ENCODE measurements at places on chromosomes 5 and 9.

DNA sequence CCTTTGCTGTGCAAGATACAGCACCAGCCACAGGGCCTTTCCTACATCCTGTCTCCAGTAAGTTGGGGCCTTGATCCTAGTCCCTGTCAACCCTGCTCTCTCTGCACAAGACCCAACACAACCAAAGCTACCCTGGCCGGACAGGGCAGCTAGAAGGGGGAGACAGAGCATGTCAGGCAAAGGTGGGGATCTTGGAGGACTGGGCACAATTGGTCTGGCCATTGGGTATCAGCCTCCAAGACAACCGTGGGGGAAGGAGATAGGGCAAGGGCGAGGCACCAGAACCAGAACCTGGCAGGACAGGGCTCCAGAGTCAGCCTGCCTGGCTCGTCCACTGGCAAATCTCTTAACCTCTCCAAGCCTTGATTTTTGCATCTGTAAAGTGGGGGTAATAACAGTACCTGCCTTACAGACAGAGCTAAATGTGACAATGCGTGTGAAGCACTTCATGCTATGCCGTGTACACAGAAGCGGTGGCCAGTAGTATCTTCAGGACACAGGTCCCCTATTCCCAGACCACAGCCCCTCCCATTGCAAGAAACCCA, 51.6 kb upstream of the CDKN2AIPNL start:
- DNase-seq: no peak

GRCh38 chr5:61598126-61598525, 266.1 kb downstream of the ZSWIM6 start:
- DNase-seq: no peak

GRCh38 chr9:134243778-134244467, 79.6 kb upstream of the RNU6ATAC start:
- peak; percentile 31 for DNase-seq

GRCh38 chr9:133460405-133461175, 812 bp downstream of the CACFD1 start:
- peak; percentile 45 for DNase-seq

DNA sequence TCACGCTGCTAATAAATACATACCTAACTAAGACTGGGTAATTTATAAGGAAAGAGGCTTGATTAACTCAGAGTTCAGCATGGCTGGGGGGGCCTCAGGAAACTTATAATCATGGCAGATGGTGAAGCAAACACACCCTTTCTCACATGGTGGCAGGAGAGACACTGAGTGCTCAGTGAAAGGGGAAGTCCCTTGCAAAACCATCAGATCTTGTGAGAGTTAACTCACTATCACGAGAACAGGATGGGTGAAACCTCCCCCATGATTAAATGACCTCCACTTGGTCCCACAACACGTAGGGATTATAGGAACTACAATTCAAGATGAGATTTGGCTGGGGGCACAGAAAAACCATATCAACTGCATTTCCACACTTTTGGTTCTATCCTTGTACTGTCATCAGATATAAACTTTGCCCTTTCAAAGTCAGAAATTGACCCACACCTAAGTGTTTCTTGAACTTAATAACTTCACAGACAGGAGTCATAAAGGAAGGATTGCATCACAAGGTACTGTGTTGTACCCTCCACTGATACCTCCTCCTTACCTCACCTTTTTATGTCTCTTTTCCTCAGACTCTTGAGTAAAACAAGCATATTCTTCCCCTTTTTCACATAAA, 319.1 kb upstream of the PIK3R1 start:
- DNase-seq: no peak

DNA sequence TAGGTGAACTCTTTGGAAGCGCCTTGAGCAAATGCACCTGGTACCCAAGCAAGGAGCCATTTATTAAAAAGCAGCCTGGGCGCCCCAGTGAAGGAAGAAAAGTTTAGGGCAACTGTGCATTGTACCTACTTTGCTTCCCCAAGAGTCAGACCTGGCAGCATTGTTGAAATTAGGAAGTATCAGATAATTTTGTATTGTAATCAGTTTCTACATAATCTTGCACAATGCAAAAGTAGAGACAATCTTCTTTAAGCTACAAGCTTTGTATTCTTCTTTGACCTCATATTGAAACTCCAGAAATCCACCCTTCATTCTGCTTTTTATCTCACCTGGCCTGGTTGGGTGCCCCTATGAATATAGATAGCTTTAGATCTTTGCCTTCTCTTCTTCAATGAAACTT, 490.8 kb downstream of the RASEF start:
- DNase-seq: no peak

DNA sequence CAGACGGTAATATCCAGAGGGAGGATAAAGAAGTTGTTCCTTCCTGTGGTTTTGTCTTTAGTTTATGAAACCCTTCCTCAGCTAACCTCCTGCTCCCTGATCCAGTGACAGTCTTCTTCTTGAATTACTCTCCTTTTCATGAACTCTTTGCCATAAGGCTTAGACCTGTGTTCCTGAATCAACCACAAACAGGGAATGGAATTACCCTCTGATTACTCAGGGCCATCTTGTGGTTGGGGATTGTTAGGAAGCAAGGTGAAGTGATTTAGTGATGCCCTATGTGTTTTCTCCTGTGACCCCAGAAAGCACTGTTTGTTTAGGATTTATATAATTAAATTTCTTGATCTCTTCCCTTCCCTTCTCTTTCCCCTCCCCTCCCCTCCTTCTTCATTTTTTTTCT, 409.1 kb downstream of the TAF11L14 start:
- DNase-seq: no peak

DNA sequence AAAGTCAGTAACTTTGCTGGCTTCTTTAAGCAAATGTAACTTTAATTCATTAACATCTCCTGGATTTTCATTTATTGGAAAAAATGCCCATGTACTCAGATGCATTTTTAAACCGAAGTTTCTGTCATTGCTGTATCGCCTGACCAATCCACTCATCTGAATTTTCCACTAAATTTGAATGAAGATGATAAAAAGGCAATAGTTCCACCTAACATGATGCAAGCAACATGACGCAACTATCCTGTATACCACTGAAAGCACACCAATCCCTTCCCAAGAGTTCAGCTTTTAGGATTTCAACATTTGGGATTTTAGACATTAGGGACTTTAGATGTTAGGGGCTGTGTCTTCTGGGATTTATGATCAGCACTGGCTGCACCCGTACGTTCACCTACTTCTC, 215.6 kb downstream of the KIF4B start:
- no peak for DNase-seq

DNA sequence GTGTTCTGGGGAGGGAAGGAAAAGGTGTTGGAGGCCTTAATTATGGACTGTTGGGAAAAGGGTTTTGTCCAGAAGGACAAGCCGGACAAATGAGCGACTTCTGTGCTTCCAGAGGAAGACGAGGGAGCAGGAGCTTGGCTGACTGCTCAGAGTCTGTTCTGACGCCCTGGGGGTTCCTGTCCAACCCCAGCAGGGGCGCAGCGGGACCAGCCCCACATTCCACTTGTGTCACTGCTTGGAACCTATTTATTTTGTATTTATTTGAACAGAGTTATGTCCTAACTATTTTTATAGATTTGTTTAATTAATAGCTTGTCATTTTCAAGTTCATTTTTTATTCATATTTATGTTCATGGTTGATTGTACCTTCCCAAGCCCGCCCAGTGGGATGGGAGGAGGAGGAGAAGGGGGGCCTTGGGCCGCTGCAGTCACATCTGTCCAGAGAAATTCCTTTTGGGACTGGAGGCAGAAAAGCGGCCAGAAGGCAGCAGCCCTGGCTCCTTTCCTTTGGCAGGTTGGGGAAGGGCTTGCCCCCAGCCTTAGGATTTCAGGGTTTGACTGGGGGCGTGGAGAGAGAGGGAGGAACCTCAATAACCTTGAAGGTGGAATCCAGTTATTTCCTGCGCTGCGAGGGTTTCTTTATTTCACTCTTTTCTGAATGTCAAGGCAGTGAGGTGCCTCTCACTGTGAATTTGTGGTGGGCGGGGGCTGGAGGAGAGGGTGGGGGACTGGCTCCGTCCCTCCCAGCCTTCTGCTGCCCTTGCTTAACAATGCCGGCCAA, 19.1 kb downstream of the PTGES2 start:
- no peak for DNase-seq

- DNase-seq: no peak
These were observed 278.4 kb downstream of the NSG2 start for GRCh38 chr5:174323878-174324281.

DNA sequence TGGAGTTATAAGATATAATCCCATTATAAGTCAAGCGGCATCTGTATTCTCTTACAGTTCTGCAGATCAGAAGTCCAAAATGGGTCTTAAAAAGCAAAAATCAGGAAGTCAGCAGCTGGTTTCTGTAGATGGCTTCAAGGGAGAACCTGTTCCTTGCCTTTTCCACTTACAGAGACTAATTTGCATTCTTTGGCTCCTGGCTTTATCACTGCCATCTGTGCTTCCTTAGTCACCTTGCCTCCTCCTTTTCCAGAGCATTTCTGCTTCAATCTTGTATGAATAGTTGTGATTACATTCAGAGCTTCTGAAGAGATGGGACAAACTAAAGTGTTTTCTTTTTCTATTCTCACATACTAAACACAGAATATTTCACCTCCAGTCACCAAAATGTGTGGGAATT, 647.3 kb upstream of the GRAMD2B start:
- no peak for DNase-seq

- no peak for DNase-seq
These were observed 24.9 kb downstream of the KCNV2 start for GRCh38 chr9:2742214-2742613.

DNA sequence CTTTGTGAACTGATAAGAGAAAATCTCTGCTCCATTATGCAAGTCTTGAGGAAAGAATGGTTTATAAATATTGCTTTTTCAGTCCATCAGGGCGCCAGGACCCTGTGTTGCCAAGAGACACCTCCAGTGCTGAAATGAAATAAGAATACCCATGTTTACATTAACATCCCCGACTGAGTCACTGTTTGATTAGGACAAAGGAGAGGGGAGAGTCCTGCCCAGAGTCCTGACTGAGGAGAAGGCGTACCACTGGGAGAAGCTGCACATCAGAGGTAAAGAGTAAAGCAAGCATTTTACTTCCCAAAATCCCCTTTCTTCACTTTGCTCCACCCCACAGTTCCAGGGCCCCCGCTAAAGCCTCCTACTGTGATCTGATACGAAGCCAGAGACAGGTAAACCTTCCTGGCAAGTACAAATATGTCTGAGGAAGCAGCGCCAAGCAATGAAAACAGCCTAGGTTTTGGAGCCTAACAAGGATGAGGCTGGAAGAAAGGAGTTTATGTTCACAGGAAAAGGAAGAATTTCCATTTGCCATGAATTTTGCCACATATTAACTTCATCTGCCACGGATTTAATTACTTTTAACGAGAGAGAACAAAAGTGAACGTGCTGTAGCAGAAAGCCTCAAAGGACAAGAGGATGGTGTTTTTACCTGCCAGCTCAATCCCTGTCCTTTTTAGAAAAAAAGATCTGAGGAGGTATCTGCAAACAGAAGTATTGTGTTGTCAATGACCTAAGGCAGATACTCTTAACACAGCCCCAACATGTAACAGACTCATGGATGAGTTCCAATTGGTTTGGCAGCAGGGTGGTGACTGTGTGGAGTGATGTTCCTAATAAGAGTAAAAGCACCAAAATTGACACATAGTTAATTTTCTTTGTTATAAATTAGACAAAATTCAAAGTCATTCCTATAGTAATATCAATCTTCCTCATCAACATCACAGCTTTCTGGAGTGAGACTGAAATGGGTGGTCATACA, 209.4 kb upstream of the TLE4 start:
- no peak for DNase-seq

DNA sequence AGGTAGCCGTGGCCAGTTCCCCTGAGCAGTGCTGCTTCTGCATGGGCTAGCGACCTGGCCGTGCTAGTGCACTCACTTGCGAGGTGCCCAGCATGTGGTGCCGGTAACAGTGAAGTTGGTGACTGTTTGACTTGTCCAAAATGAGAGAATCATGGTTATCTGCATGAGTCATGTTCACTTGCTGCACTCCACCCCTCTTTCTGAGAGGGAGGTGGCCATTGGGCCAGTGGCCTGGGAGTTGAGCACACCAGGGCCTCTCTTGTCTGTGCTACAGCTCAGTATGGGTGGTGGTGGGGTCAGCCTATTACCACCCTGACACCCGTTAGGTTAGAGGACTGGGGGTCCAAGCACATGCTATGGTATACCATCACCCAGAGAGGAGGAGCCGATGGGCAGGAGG, 55.4 kb upstream of the GARNL3 start:
- no peak for DNase-seq

- no peak for DNase-seq
These were observed 4.2 kb downstream of the NR5A1 start for GRCh38 chr9:124502711-124503702.

All from central memory CD8-positive, alpha-beta T cell (primary cell).